ENCODE measurements at places on chromosomes 2 and 18.

DNA sequence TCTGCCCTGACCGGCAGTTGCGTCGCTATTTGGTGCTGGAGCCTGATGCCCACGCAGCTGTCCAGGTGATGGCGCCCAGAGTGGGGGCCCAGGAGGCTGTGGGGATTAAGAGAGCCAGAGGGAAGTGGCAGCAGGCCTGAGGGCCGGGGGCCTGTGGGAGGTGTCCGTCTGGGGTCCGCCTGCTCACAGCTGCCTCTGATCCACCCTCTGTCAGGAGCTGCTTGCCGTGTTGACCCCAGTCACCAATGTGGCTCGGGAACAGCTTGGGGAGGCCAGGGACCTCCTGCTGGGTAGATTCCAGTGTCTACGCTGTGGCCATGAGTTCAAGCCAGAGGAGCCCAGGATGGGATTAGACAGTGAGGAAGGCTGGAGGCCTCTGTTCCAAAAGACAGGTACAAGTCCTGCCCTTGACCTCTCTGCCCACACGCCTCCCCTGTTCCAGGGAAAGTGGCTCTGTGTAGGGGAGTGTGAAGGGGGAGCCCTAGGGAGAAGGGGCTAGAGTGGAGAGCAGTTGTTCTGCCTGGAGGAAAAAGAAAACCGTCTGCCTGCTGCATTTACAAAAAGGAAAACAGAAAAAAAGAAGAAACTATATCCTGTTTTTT, 11.6 kb downstream of the STK11IP start:
- DNase-seq, result no peak

DNA sequence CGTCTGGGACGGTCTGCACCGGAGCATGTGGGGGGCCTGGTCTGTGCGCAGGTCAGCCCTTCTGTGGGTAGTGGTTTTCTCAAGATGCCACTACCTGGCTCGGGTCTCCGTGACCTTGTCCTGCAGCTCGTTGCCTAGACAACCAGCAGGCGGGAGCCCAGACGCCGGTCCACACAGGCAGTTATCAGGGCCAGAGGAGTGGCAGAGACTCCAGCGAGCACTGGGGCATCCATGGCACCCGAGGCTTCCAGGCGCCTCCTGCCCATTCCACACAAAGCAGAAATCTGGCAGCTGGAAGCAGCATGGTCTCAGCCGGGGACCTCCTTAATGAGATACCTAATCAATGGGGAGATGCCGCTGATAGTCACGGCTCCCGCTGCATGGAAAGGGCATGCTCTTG, 156.1 kb downstream of the FAM210A start:
- DNase-seq, result no peak

- no peak for DNase-seq
Measured at GRCh38 chr2:174053355-174054151, 88.4 kb upstream of the SP3 start.

DNA sequence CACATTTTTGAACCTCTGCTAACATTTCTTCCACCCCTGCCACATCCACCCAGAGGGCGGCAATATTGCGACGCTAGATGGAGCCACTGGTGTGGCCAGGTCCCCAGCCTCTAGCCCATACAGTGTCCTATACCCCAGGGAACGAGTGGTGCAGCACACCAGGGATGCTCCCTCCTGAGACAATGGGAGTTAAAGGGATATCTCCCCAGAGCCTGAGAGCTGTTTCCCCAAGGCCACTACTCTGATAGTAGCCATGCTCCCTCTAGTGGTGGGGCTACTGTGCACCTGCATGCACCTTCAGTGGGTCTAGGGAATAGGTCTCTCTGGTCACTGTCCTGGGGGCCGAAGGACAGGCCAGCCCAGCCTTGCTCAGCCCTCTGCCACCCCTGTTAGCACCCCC, 336.4 kb upstream of the FSHR start:
- no peak for DNase-seq

DNA sequence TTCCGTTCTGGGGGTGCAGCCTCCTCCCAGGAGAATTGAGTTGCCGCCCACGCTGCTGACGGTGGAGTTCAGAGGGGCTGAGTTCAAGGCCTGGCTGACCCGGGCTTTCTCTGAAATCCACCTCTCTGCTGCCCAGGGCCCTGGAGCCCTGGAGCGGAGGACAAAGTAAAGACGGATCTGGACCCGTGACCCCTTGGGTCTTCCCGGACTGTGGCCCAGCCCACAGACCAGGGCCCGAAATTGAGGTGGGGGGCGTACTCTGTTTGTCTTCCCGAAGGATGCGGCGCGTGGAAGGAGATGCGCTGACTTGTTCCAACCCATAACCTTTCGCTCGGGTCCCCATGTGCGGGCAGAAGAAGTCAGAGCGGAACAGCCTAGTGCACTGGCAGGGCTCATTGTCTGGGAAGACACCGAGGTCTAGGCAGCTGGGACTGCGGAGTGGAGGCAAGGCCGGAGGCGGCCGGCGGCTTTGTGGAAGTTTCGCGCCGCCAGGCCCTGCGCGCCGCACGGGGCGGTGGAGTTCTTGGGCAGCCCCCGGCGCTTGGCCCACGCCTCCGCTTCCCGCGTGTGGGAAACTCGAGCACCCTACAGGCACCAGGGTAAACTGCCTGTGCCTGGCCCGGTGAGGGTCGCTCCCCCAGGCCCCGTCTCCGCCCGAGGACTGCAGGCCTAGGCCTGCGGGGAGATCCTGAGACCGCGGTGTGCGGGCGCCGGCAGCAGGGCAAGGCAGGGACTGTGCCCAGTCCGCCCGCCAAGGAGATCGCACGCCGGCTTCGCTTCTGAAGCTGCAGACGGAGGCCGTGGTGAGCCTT, 9.8 kb downstream of the POU3F3 start:
- DNase-seq, result no peak

GRCh38 chr18:6885992-6886796, 156.7 kb downstream of the ARHGAP28 start:
- no peak for DNase-seq

DNA sequence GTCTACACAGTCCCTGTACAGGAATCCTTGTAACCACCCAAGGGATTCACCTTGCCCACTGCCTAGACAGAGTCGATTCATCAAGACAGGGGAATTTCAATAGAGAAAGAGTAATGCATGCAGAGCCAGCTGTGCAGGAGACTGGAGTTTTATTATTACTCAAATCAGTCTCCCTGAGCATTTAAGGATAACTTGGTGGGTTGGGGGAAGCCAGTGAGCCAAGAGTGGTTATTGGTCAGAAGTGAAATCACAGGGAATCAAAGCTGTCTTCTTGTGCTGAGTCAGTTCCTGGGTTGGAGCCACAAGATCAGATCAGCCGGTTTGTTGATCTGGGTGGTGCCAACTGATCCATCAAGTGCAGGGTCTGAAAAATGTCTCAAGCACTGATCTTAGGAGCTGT, 17.8 kb upstream of the FAM98A start:
- no peak for DNase-seq

DNA sequence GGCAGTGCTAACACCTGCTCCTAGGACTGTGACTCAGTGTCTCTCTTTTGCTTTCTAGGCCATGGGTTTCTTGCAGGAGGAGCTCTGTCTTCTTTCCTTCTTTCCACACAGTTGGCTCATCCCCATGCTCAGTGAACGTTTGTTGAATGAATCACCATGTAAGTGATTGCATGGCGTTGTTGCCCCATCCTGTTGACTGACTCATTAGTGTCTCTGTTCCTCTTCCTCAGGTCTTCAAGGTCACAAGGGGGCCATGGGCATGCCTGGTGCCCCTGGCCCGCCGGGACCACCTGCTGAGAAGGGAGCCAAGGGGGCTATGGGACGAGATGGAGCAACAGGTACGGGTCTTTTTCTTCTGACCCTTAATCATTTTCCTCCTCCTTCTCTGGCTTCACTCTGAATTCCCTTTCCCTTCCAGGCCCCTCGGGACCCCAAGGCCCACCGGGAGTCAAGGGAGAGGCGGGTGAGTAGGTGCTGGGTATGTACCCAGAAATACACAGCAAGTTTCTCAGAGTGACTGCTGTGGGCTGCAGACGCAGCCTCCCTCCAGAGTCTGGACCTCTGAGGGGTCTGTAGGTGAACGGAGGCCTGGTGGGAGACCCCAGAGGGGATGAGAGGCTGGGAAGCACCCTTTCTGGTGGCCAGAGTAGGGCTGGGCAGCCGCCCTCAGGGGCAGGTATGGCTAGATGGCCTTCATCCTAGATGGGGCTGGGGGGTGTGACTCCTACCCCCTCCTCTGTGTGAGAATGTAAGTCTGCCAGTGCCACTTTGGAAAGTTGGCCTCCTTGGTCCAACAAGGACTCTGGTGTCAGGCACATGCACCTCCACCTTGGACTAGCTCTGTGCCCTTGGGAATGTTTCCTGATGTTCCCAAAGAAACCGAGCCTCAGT, 32.4 kb downstream of the MARCO start:
- no peak for DNase-seq

- DNase-seq, result no peak
Measured at GRCh38 chr2:202034249-202035088, 814 bp downstream of the FZD7 start.

DNA sequence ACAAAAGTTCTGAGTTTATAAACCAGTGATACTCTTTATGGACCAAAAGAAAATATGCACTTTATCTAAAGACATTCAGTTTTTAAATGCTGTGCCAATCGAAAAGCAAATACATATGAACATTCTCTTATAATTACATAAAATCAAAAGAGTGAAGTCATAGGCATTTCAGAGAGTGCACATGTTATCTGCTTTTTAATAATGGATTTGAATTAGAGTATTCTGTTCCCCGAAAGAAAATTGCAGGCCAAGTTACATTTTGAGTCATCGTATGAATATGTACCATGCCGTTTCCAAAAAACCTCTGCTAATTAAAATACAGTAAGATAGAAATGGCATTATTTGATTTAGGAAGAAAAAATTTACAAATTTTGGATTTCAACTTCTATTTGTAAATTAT, 565.7 kb downstream of the ZEB2 start:
- no peak for DNase-seq

DNA sequence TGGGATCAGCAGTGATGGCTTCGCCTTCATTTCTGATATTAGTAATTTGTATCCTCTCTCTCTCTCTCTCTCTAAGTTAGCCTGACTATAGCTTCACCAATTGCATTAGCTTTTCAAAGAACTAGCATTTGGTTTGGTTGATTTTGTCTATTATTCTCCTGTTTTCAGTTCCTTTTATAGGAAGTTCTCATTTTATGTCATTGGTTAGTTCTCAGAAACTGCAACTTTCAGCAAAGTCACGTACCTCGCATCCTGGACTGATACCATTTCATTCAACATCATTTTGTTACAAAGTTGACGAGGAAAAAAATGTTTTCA, 450.8 kb downstream of the EIPR1 start:
- DNase-seq, result no peak

GRCh38 chr18:58454406-58455061, 174.4 kb downstream of the ALPK2 start:
- no peak for DNase-seq

DNA sequence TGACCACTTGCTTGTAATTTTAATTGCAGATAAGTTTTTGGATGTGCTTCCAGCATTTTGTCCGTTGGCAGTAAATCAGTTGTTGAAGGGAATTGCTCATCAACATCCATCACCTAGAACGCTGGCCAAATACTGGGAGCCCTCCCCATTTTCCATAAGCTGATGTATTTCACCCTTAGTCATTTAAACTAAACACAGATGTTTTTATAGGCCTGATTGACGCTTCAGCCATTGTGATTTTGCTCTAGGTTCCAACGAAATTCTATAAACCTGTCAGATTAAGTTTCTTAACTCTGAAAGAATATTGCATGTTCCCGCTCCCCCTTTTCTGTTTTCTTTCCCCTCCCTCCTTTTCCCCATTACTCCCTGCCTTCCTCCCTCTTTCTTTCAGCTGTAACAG, 1.0 kb upstream of the RPRM start:
- no peak for DNase-seq

DNA sequence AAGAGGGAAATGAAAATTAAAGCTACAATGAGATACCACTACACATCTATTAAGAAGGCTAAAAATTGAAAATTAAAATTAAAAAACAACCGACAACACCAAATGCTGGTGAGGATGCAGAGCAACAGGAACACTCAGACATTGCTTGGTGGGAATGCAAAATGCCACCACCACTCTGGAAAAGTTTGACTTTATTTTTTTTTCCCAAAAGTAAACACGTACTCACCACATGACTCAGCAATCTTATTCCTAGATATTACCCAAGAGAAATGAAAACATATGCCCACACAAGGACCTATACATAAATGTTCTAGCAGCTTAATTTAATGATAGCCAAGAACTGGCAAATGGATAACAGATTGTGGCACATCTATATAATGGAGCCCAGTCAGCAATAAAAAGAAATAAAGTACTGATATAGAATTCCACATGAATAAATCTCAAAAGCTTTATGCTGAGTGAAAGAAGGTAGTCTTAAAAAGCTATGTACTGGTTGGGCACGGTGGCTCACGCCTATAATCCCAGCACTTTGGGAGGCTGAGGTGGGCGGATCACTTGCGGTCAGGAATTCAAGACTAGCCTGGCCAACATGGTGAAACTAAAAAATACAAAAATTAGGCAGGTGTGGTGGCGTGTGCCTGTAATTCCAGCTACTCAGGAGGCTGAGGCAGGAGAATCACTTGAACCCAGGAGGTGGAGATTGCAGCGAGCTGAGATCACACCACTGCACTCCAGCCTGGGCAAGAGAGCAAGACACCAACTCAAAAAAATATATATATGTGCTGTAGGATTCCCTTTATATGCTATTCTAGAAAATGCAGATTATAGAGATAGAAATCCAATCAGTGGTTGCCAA, 4.2 kb upstream of the PROC start:
- DNase-seq, result no peak

- no peak for DNase-seq
Measured at GRCh38 chr2:235378944-235379343, 114.9 kb upstream of the AGAP1 start.

GRCh38 chr2:113175736-113176695, 2.2 kb downstream of the PSD4 start:
- no peak for DNase-seq

DNA sequence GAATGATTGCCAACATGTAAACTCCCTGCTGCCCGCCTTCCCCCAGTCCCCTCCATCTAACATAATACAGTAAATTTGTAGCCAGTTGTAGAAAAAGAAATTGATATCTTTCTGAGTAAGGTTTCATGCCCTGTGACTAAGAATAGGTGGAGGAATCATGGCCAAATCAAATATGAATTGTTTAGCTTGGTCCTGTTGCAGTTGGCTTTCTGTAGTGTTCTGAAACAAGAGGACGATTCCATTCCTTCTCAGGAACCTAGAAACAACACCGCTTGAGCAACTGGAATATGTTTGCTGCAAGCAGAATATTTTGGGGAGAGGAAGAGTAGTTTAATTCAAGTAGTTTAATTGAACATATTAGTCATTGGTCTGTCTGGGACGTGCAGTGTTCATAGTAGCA, 7.0 kb upstream of the DRC1 start:
- DNase-seq, result no peak

Measured in cortex of kidney (tissue), 1 donor.